ENCODE measurements at places on chromosomes 7 and 10.

- DNase-seq: no peak
Measured at GRCh38 chr10:33571616-33572015, 237.1 kb upstream of the NRP1 start.

- DNase-seq: no peak
Measured at GRCh38 chr10:97174276-97174775, 11.4 kb downstream of the SLIT1 start.

DNA sequence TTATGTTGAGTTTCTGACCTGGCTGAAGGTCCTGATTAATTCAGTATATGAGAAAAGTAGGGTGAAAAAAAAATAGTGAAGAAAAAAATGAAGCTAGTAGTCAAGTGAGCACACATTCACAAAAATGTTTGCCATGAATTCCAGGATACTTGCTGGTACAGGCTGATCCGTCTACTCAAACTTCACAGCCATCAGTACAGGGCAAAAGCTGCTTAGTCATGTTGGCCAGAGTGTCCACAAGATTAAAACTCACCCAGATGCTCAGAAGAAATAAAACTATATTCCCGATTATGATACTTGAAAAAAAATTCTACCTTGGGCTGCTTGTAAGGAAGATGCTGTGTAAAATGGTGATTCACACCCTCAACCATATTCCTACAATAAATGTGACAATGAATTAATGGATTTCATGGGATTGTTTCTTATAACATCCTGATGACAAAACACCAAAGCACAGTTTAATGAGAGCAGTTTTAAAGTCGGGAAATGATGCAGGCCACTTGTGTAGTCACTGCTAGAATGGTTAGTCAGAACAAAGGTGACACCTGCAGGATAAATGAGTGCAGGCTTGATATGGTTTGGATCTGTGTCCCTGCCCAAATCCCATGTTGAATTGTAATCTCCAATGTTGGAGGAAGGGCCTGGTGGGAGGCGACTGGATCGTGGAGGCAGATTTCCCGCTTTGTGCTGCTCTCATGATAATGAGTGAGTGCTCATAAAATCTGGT is 49.2 kb upstream of the ANKRD1 start:
- DNase-seq: peak; percentile 82

DNA sequence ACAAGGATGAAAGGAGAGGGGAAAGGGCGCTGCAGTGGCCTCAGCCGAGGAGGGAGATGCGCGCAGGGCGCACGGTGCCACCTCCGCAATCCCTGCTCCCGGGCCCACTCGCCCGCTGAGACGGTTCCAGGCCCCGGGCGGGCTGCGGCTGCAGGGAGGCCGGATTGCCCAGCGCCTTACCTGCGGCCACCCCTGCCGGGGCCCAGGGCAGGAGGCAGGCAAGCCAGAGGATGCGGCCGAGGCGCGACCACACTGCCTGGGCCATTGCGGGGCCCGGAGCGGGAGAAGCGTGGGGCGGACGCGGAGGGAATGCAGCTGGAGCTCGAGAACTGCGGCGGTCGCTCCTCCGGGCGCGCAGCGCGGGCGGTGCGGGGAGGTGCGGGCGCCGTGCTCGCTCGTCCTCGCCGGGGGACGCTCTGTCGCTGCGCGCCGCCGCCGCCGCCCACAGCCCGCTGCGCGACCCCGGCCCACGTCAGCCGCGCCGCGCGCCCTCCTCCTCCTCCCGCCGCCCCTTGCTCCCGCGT is at the start of gene TMEM130:
Gene TMEM130, minus strand, starts transcription at position 418 of the 524 bp plus-strand sequence. Its CDS starts 153 bp downstream, at position 265.
- DNase-seq: peak; percentile 45

- peak; percentile 50 for DNase-seq
Measured at GRCh38 chr10:69439813-69440506, 11.3 kb upstream of the TSPAN15 start.

DNA sequence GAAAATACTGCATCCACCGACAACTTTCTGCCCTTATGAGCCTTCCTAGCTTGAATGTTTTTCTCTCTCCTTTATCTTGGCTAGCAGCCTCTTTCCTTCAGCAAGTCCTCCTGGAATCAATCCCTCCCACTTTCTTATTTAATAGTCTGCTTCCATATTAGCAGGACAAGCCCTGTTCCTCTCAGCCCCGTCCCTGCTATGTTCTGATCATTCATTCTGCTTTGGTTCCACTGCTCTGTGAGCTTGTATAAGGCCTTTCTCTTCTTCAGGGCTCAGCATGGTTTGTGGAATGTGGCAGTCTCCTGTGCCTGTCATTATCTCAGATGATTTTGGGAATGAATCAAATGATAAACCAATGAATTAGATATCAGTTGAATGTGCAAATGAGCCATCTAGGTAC is 420.1 kb downstream of the DPP6 start:
- DNase-seq: no peak

DNA sequence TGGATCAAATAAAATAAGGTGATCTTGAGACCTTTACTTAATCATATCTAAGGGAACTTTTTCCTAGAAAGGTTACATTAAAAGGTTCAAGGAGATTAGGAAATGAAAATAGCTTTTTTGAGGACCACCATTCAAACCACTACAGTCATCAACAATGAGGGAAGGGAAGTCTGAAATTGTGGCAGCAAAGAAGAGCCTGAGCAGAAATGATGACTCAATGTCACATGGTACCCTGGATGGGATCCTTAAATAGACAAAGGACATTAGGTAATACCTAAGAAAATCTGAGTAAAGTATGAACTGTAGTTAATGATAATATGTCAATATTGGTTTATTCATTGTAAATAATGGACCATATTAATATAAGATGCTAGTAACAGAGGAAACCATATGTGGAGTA is 236.0 kb downstream of the SEMA3D start:
- peak; percentile 56 for DNase-seq

DNA sequence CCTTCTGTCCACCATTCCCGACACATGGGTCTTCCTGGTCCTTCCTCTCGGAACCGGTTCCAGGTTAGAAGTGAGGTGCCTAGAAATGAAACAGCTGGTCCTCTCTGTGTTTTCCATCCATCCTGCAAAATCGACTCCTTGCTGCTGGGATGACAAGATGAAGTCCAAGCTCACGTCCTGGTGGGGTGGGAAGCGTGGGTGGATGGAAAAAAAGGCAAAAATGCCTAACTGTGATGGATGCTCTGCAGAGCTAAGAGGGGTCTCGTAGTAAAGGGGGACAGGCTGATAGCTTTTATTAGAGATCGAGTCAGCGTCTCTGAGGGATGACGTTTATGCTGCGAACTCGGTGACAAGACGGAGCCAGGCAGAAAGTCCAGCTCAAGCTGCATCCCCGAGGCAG is 14.1 kb downstream of the CALML5 start:
- no peak for DNase-seq

DNA sequence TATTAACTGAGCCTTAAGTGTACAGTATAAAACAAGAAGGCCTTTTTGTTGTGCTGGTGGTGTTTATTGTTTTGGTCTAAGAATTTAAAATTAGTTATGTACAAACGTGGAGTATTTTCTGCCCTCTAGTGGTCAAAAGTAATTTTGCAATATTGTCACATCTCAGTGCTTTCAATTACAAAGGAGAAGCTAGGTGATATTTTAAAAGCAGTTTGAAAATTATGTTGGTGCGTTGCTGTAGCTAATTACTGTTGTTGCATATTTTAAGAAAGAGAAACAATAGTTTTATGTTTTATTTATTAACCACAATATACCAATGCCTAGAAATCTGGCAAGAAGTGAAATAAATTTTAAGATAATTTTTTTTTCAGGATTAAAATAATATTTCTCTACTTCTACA is 11.4 kb downstream of the NPVF start:
- DNase-seq: peak; percentile 18

GRCh38 chr7:16774986-16775385 is 21.4 kb downstream of the TSPAN13 start:
- DNase-seq: no peak

DNA sequence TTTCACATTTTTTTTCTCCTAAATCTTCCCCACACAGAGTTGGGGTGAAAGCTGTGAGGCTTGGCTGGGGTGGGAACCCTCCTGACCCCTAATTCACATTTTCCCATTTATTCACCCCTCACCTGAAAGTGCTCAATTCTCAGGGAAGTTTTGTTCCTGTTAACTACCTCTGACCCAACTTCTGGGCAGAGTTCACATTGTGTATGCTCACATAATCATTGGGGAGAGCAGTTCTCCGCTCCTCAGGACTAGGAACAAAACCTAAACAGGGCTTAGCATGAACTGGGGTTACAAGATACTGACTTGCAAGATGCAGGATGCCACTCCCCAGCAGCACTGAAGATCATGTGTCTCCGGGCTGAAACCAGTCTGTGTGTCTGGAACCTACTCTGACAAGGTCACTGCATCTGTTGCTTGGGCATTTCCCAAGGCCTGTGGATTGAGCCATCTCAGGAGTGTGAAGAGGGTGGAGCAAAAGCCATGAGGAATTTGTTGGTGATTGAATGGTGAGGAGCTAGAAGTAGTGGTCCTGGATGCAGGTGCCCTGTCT is 258.1 kb upstream of the IGFBP3 start:
- no peak for DNase-seq

DNA sequence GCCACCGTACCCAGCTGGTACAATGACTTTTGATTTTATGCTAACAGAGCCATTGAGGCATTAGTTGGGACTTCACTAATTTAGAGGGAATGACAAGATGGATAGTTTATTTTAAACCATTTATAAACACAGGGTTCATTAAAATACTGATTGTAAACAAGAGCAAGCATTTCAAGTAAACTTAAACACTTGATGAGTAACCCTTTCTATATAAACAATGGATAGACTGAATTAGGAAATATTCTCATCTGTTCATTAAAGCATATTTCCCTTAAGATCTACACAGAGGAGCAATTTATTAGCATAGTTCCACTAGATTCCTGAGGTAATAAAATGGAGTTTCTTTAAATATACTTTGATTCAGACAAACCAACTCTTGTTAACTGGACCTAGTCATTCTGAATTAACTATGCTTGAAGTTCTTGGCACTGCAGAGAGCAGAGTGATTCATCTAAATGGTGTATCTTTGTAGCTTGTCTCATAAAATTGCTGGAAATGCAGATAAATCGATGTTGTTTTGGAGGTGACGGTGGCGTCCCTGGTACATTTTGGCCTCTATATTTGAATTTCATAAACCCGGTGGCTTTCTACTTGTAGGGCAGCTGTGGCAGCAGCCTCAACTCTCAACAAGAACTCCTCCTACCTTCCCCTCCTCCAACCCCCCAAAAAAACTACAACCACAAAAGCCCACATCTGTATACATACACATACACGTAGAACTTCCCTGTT is 15.4 kb upstream of the VDAC2 start:
- DNase-seq: peak; percentile 50

DNA sequence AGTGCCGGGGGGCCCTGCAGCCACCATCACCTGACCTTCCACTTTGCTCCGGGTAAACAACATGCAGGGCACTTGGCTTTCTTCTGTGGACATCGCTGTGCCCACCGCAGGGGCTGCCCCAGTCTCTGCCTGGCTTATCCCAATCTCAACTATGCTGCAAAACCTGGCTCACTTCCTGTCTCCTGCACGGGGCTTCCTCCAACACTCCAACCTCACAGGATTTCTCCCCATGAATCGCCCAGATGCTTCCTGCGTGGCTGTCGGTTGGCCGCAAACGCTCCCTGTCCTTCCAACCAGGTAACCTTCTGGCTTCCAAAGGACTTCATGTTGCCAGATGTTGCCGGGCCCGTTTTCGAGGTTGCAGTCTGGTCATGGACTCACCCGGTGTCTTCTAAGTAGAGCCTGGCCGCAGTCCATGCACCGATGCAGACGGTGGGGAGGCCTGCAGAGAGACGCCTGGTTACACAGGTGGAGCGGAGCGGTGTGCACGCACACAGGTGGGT is 109.0 kb downstream of the VIPR2 start:
- no peak for DNase-seq

DNA sequence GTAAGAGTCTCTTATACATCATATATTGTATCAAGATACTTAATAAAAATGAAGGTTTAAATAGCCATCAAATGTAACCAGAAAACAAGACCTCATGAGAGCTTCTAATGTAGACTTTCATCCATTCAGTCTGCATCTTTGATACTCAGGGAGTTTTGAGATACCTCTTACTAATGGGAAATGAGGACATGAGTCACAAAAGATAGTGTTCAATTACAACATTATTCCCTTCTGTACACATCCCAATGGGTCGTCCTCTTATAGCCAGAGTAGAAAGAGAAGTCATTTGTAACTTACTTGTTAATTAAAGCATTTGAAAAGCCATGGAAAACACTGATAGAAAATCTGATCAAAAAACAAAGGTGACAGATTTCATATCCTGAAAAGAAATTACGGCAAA is 19.4 kb downstream of the SHTN1 start:
- no peak for DNase-seq

GRCh38 chr10:29841724-29842649 is 207.2 kb upstream of the SVIL start:
- DNase-seq: peak; percentile 66

DNA sequence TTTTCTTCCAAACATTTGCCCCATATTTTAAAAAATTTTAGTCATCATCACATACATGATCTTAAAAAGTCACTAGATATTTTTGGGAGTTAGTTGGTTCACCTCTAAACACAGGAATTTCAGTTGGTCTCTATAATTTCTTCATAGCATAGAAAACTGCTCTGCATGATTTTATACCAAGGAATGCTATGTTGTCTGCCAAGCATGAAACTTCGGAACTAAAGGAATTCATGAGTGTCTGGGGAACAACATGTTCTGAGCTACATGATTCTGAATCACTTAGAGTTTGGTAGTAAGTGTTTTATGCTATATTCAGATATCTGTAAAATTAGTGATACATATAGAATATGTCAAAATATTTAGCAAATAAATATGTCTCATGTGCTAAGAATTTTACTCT is 957.8 kb downstream of the GATA3 start:
- DNase-seq: peak; percentile 48

GRCh38 chr10:1928606-1929005 is 191.3 kb upstream of the ADARB2 start:
- no peak for DNase-seq

GRCh38 chr7:143882604-143883078 is 19.3 kb downstream of the TCAF1 start:
- DNase-seq: peak; percentile 56

- no peak for DNase-seq
Measured at GRCh38 chr10:84204122-84204521, 9.8 kb downstream of the CDHR1 start.

DNA sequence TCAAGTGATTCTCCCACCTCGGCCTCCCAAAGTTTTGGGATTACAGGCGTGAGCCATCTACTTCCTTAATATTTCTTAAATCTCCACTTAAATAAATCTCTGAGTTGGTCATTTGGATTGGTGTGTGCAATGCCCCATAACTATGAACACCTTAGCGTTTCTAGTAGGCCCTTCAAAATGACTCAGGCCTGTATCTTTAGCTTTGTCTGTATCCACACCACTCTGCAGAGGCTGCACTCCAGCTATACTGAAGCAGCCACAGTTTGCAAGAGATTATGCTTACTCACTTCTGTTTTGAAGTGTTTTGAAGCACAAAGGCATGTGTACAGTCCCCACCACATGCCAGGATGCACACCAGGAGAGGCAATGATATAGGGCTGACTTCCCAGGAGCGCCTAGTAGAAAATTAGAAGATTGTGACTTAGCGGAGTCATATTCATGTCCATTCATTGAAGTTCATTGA is 2.4 kb upstream of the ST7 start:
- DNase-seq: no peak

Measured in foreskin fibroblast (primary cell).